Thoracic aorta (tissue), 2 donors: ENCODE measurements at places on chromosomes 7 and 10. TPM values are rescaled to one million over a fixed set of nuclear protein-coding genes. Genes with fewer than 3 reads are reported as not detected.

DNA sequence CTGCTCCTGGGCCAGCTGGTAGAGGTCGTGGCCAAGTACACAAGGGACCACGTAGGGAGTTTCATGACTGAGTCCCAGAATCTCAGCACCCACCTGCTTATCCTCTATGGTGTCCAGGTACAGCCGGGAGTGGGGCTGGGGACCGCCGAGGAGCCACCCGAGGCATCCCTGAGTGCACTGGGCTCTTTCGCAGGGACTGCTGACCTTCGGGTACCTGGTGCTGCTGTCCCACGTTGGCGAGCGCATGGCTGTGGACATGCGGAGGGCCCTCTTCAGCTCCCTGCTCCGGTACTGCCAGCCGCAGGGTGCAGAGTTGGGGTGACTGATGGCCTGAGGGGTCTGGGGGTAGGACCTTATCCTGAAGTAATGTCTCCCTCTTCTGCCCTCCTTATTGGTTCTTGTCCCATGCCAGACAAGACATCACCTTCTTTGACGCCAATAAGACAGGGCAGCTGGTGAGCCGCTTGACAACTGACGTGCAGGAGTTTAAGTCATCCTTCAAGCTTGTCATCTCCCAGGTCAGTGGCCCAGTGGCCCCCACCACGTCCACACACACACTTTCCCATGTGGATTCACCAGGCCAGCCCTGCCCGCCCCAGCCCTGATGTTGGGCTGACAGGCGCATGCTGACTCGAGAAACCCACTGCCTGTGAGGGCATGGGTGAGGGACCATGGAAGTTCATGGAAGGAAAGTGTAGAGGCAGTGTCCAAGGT is 6.2 kb downstream of the ABCB8 start:
- H3K4me1 ChIP-seq = peaks cover 12% of the 10 kb centered on the region
- peaks cover 20% of the 10 kb centered on the region for H3K36me3 ChIP-seq
- H3K27ac ChIP-seq = no peak overlapping the region

PTPRZ1 gene
- 5.1 TPM for total RNA-seq

- H3K27me3 ChIP-seq = no peaks in the 10 kb centered on the region
- H3K27ac ChIP-seq = no peak overlapping the region
- DNase-seq = no peak
- H3K4me3 ChIP-seq = no peak overlapping the region
These were observed 73.8 kb downstream of the RBM20 start for GRCh38 chr10:110717781-110718589.

DNA sequence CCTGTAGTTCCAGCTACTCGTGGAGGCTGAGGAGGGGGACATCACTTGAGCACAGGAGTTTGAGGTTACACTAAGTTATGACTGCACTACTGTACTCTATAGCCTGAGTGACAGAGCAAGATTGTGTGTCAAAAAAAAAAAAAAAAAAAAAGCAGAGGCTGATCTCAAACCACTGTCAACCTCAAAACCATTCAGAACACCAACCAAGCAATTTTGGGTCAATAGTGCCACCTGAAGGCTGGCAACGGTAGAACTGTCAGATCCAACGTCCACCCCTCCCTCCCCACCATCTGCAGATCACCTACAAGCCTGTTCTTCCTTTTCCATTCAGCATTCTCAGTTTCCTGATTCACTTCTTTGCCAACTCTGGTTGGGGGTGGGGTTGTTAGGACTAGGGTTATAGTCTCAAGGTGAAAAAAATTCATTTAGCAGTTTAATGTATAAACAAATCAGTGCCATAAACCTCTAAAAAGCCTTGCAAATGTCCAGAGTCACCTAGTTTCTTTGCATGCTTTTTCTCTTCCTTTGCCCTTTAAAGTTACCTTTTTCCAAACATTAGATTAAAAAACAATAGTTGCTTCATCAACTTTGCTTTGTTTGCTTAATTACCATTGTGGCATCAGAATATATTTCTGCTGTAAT is 2.6 kb downstream of the MRPS33 start:
- no peaks in the 10 kb centered on the region for H3K27me3 ChIP-seq
- no peak for DNase-seq
- H3K4me3 ChIP-seq = no peak overlapping the region
- no peak overlapping the region for H3K27ac ChIP-seq
- H3K4me1 ChIP-seq = no peaks in the 10 kb centered on the region

- H3K27me3 ChIP-seq = no peaks in the 10 kb centered on the region
- peaks cover 13% of the 10 kb centered on the region for H3K36me3 ChIP-seq
- peaks cover 16% of the 10 kb centered on the region for H3K4me1 ChIP-seq
- no peak for DNase-seq
- peak overlapping the region; percentile 62 for H3K27ac ChIP-seq
- H3K4me3 ChIP-seq = no peak overlapping the region
These were observed 88.8 kb upstream of the ANLN start for GRCh38 chr7:36300696-36301350.
